ENCODE measurements at places on chromosomes 13 and 19.

DNA sequence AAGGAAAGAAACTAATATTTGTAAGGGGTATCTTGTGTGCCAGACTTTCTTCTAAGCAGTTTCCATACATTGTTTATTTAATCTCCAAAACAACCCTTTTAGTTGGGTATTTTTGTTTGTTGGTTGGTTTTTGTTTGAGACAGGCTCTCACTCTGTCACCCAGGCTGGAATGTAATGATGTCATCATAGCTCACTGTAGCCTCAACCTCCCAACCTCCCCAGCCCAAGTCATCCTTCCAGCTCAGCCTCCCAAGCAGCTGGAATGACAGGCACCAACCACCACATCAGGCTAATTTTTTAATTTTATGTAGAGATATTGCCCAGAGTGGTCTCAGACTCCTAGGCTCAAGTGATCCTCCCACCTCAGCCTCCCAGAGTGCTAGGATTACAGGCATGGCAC, 41.2 kb upstream of the LSM14A start:
- DNase-seq, result no peak

- no peak for DNase-seq
Measured at GRCh38 chr13:79898996-79899395, 418.0 kb downstream of the NDFIP2 start.

DNA sequence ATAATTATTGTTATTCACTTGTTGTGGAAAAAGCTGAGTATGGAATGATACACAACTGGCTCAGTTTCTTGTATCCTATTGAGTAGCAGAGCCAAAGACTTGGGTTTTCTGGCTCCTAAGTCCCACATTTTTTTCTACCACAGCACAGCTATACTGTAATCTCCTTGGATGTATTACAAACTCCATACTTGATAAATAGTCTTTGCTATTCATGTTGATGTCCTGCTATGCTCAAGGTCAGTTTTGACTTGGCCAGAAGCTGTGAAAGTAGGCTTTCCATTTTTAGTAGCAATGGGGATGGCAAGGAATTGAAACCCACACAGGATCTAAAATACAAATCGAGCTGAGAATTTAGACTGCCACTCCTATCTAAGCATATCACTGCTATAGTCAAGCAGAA, 79.1 kb downstream of the B3GLCT start:
- no peak for DNase-seq

DNA sequence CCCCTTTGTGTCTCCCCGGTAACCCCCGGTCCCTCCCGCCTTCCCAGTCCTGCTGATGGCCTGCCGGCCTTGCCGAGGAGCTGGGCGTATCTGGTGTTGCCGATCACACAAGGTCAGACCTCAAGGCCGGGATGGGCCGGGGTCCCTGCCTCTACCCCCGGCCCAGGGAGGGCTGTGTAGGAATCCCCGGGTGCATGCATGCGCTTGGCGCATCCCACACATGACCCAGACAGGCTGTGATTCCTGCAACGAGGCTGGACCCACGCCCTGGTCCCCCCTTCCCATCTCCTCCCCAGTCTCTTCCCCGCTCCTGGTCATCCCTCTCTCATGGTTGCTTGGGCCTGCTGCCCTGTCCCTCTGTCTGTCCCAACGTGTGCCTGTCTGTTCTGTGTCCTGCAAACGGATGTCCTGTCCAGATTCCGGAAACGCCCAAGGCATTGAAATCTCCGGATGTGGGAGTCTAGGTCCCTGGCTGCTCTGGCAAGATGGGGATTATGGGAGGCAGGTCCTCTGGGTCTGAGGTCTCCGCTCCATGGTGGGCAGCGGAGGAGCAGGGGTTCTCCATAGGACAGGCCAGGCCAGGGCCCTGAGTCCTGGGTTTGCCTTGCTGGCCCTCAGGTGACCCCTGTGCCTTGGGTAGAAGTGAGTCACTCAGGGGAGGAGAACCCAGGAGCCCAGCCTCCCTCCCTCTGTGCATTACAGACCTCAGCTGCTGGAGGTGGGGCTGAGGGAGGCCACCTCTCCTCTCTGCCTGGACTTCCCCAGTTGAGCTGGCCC, 1.6 kb downstream of the PKN1 start:
- DNase-seq, result peak; percentile 64
